ENCODE measurements at places on chromosomes 1 and 21.

DNA sequence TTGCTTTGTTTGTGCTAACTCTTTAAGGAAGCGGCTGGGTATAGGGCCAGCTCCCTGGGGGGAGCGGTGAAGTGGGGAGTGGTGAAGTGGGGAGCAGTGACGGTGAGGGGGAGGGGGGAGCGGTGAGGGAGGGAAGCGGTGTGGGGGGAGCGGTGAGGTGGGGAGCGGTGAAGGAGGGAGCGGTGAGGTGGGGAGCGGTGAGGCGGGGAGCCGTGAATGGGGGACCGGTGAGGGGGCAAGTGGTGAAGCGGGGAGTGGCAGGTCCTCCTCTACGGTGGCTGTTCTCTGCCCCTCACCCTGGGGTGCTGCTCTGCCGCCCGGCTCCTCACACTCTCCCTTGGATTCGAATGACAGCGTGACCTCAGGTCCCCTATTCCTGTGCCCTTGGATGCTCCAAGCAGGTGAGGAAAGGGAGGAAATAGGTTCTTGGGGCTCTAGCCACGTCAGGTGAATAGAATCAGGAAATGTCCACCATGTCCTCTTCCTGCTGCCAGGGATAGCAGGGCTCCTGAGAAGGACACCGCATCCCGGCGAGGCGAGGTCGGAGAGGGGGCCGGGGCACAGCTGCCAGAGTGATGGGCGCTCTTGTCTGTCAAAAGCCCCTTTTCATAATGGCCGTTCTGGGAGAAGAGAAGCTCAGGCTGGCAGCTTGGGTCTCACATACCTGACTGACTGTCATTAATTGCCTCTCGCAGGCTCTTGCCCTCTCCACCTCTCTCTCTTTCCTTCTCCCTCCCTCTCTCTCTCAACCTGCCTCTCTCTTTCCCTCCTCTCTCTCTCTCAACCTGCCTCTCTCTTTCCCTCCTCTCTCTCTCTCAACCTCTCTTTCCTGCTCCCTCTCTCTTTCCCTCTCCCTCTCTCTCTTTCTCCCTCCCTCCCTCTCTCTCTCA is 134.2 kb downstream of the PGBD5 start:
- DNase-seq: peak; percentile 47

- peak; percentile 71 for DNase-seq
Measured at GRCh38 chr1:19661721-19662228, 2.9 kb upstream of the HTR6 start.

DNA sequence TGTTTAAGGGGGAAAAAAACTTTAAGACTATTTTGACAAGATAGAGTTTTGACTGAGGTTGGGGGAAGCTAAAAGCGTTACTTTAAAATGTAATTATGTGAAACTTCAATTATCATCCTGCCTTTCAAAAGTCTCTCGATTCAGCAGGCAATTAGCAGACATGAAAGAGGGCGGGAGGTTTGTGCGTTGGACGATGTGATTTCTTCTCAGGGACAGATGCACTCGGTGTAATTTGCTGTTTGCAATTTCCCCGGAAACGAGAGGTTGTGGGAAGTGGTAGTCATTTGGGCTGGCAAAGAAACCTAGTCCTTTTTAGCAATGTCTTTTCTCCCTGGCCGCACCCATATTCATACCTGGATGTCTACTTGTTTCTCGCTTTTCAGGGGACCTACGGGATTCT is 27.1 kb downstream of the KAZN start:
- no peak for DNase-seq

GRCh38 chr1:106986603-106987002 is 69.9 kb upstream of the PRMT6 start:
- peak; percentile 61 for DNase-seq

- DNase-seq: no peak
Measured at GRCh38 chr1:40210511-40211204, 37.1 kb upstream of the TMCO2 start.

DNA sequence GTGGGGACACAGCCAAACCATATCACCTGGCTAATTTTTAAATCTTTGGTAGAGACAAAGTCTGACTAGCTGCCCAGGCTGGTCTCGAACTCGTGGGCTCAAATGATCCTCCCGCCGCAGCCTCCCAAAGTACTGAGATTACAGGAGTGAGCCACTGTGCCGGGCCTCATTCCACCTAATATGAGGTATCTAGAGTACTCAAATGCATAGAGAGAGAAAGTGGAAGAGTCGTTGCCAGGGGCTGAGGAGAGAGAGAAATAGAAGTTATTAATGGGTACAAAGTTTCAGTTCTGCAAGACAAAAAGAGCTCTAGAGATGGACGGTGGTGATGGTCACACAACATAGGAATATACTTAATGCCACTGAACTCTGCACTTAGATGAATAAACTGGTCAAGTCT is 119.6 kb downstream of the TOMM20 start:
- no peak for DNase-seq

- no peak for DNase-seq
Measured at GRCh38 chr1:108750476-108751181, 4.2 kb downstream of the STXBP3 start.

DNA sequence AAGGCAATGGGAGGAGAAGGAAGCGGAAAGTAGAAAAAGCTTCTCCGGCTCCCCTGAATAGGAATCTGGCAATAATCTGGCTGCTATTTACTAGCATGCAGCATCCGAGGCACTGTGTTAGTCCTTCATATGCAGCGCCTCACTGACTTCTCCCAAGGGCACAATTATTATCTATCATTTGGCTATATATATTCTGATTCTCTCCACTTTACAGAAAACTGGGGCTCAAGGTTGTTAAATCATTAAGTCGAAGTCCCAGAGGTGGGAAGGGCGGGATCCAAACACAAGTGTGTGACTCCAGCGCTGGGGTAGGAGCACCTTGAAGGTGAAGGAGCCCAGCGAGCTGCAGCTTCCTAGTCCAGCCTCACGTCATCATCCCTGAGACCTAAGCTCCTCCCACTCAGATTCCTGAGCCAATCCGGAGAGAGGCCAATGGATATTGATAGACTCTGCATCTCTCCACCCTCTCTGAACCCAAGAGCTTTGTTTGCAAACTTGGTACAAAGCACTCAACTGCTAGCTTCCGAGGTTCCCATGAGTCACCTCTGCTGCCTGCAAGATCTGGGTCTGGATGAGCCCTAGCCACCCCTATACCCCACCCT is 16.6 kb upstream of the EYA3 start:
- DNase-seq: peak; percentile 96

GRCh38 chr1:85058311-85058710 is 10.0 kb upstream of the MCOLN3 start:
- DNase-seq: no peak

DNA sequence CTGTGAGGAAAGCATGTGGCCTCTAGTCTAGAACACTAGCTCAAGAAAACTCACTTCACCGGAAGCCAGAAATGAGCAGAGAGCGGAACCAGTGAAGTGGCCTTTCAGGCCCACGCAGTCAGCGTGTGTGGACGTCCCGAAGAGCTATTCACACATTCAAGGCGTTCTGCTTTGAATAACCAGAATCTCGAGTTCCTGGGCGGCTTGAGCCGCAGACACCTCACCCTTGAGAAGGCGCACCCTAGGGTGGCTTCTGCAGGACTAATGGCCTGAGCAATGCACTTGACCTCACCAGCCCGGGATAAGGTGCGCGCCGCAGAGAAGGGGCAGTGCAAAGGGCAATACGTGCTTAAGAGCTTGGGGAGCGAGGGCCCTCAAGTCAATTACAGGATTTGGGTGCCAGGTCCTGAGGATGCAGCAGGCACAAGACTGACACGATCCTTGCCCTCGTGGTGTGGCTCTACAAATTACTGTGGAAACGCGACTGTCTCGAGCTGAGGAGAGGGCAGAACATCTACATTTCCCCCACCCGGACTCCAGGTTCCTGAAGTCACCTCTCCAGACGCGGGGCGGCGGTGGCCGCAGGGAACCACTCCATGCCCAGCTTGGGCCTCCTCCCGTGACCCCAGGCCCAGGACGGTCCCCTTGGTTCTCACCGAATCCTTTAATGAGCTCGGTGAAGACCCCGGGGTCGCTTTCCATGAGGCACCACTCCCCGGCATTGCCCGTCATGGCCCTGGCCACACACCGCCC is 455 bp downstream of the UCHL5 start:
- DNase-seq: peak; percentile 84

- DNase-seq: no peak
Measured at GRCh38 chr1:12601700-12602658, 16.0 kb downstream of the DHRS3 start.

- DNase-seq: no peak
Measured at GRCh38 chr1:2783435-2784397, 17.8 kb downstream of the TTC34 start.

- no peak for DNase-seq
Measured at GRCh38 chr1:103953386-103953785, 203.7 kb downstream of the AMY1C start.

- no peak for DNase-seq
Measured at GRCh38 chr21:29151931-29152330, 21.5 kb downstream of the MAP3K7CL start.

DNA sequence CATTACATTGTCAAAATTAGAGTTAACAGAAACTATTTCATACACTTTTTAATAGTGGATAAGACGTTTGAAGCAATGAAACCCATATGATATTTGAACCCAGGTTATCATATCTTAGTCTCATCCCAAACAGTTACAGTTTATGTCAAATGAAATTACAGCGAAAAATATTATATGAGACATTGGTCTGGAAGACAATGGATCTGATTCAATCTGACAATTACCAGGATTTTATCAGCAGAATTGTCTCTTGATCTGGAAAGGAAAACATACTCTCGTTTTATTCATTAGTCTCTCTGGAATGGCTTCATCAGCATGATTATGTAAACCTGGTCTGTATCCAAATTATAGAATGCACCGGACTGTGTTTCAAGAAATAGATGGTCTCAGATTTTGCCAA is 818.6 kb downstream of the NCAM2 start:
- no peak for DNase-seq

DNA sequence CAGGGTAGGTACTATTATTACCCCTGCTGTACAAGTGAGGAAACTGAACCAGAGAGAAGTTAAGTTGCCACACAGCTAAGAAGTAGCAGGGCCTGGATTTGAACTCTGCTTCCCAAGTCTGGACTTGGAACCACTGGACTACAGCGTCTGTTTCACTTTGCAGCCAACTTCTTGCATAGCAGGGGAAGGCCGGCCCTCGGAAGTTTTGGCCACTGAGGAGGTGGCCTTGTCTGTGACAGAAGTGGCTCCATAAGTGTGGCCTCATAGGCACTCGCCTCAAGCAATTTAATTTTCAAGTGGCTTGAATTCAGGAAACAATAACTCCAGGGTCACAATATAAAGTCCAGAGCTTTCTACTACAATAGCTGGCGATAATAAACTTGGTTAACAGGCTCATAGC is 41.4 kb downstream of the PLEKHA6 start:
- no peak for DNase-seq

DNA sequence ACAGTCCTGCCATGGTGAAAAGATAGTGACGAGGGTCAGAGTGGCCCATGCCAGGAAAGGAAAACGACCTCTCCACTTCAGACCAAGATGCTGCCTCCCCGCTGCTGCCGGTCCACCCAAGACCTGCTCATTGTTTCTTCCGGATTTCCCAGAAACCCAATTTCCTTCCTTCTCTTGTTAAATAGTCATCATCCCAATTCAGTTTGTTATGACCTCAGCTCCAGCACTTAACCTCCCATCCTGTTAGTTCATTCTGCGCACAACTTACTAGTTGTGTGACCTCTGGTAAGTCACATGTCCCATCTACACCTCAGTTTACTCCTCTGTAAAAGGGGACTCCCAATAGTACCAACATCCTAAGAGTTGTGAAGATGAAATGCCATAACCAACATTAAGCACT is 29.9 kb upstream of the PPP1R15B start:
- DNase-seq: no peak

DNA sequence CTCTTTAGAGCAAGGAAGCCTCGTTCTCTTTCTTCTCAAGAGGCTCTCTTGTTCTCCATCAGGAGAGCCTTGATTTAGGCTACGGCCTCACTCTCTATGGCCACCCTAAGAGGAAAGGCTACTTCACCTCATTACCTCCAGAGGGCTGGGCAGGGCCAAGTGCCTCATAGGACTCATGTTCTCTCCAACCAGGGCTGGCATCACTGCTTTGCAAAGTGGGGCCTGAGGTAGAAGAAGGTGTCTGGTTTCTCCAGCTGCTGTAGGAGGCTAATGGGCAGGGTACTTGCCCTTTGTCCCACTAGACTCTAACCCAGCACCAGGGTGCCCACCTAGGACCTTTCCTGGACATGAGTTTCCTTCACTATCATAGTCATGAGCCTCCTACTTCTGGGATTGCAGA is 2.1 kb upstream of the ATXN7L2 start:
- no peak for DNase-seq
